ENCODE measurements at places on chromosomes 3 and 15. TPM values are rescaled to one million over a fixed set of nuclear protein-coding genes. Genes with fewer than 3 reads are reported as not detected.

The SH3GL3 gene
- not detected for total RNA-seq

The SPINT1 gene
- total RNA-seq: 11.7 TPM

The OR5K2 gene
- not detected for total RNA-seq

GRCh38 chr3:171753025-171753472 lies 57.2 kb downstream of the PLD1 start:
- ATAC-seq: no peak

DNA sequence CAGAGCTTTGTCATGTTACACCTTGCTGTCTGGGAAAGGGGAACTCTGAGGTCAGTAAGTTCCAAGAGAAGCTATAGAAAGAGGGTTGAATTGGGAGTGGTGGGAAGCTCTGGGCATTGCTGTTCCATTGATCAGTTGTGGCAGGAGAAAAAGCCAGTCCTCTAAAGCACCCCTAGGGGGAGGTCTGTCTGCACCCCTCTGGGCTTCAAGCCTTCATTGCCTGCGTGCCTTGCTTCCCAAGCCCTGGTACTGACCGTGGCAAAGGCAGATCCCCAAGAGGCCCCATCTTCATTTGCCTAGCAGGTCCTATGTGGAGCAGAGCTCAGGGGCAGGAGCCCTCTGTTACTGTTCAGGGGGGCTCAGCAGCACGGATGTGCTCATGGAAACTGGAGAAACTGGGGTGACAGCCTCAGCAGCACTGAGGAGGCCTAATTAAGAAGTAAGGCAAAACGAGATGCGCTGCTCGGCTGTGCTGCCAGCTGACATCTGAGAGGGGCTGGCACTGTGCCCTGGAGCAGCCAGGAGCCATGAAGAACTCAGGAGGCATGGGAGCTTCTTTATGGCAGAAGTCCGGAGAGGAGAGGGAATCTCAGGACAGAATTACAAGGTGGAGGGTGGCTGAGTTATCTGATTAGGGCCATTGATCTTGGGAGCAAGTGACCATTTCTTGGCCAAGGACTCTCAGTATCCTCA lies 270.9 kb downstream of the RPLP1 start:
- no peak for ATAC-seq

DNA sequence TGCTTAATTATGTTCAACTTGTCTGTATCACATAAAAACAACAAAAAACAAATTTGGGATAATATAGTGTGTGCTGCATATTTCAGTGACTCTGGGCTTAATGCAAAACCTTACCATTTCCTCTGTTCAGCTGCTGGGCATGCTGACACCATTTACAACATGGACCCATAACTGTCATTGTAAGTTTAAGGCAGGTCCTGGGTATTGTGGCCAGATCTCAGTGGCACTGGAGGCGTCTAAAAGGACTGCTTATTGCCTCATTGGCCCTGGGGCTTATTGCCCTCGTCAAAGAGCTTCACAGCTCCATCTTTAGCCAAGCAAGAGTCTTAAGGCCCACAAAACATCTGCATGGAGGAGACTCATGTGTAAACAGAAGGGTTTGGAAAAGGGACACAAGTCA lies 390.2 kb downstream of the NR2F2 start:
- ATAC-seq: no peak

- ATAC-seq: peak; percentile 29
These were observed 22.2 kb upstream of the SLC25A26 start for GRCh38 chr3:66198437-66199088.

GRCh38 chr15:99413955-99414754 lies 151.6 kb upstream of the MEF2A start:
- no peak for ATAC-seq
